IMR-90 (cell line): ENCODE measurements at places on chromosomes 3 and 15.

GRCh38 chr3:165404357-165405027 is 208.3 kb upstream of the SLITRK3 start:
- no peaks in the 10 kb centered on the region for H3K4me1 ChIP-seq
- H3K27me3 ChIP-seq = no peaks in the 10 kb centered on the region
- H3K4me3 ChIP-seq = no peak overlapping the region

DNA sequence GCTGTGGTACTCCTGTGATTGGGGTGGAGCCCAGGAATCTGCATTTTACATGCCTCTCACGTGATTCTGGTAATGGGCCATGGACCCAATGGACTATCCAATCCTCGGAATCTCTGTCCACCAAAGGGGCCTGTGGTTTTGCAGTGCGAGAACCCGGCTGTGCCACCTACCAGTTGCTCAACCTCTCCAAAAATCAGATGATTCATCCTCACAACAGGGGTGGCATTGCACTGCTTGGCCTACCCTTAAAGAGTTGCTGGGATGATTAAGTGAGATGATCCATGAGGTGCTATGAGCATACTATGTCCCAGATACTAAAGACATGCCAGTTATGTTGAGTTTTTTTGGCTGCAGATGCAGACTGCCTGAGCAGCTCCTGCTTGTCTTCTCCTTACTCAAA is 5.1 kb downstream of the ANP32A start:
- no peak for DNase-seq
- H3K4me1 ChIP-seq = peaks cover 19% of the 10 kb centered on the region
- no peaks in the 10 kb centered on the region for H3K27me3 ChIP-seq
- no peak overlapping the region for H3K4me3 ChIP-seq
- no peaks in the 10 kb centered on the region for H3K36me3 ChIP-seq

DNA sequence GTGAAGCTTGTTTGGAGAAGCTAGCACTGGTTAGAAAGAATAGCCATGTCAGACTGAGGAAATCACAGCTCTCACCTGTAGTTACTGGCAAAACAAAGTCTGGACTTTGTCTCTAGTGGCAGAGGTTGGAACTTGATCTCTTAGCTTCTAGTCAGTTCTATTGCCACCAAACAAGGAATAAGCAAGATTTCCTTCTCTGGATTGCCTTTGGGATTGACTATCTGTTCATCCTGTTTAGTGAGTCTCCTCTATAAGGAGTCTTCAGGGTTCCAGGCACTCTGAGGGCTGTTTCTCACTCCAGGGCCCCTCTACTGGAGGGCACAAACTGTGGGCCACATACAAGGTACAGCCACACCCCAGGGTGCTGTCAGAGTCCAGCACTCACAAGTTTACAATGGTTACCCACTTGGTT is 426.6 kb upstream of the THBS1 start:
- peaks cover 13% of the 10 kb centered on the region for H3K4me1 ChIP-seq
- H3K27me3 ChIP-seq = no peaks in the 10 kb centered on the region
- DNase-seq = no peak
- H3K27ac ChIP-seq = 0 out of 2 replicates have a peak overlapping the region, but pooled peaks have one; percentile 33
- no peaks in the 10 kb centered on the region for H3K36me3 ChIP-seq

DNA sequence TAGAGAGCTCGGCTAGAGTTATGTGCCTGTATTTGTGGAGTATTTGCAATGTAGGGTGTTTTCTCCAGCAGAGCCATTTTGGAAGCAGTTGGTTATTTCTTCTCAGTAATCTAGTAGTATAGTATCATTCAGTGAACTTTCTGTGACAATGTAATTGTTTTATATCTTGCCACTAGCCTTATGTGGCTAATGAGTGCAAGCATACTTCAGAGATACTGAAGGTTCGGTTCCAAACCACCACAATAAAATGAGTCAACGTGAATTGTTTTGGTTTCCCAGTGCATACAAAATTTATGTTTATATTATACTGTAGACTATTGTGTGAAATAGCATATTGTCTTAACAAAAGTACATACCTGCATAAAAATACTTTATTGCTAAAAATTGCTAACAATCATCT is 286.9 kb upstream of the TBL1XR1 start:
- H3K4me3 ChIP-seq = no peak overlapping the region
- H3K27ac ChIP-seq = no peak overlapping the region
- H3K4me1 ChIP-seq = peaks cover 2% of the 10 kb centered on the region
- no peaks in the 10 kb centered on the region for H3K27me3 ChIP-seq
- no peak for DNase-seq

DNA sequence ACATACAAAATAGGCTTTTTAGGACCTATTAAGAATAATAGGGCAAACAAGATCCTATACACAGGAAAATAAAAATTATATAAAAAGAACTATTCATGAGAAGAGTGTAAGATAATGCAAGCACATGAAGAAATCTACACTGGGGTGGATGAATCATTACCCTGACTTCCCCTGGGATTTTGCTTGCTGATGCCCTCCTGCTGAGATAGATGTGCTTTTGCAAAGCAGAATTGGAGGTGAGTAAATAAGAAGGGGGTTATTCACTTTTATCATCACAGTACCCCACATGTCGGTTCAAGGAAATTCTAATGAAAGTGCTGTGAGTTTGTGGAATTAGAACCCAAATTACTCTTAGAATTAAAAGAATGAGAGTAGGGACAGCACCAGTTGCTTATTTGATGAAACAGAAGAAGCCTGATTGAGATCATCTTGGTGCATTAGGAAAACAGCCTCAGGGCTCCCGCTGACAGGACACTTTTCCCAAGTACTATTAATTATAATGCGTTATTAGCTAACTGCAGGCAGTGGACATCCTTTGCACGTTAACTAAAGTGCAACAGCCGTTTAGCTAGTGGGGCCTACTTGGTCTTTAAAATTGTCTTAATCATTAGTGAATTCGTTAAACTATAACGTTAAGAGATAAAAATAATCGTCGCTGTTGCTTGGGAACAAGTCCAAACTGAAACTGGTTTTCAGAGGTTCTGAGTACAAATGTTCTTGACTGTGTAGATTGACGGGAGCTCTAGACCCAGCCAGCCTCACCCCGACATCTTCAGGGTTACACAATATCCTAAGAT is 48.4 kb downstream of the SLC2A2 start:
- H3K4me1 ChIP-seq = no peaks in the 10 kb centered on the region
- no peaks in the 10 kb centered on the region for H3K36me3 ChIP-seq
- DNase-seq = peak; percentile 23
- H3K27ac ChIP-seq = no peak overlapping the region
- H3K27me3 ChIP-seq = peaks cover 2% of the 10 kb centered on the region

DNA sequence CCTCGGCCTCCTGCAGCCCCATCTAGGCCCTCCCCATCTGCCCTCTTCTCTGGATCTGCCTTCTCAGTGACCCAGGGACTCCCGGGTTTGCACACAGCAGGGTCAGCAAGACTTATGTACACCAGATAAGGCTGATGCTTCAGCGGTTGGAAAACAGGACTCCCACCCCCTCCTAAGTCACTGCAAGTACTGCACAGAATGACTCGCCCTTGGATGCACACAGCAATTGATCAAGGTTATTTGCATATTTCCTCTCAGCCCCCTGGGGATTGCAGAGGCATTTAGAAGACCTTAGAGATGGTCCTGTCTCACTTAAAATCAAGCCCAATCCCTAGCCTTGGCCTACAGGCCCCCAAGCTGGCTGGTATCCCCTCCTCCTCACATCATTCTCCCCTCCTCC is 8.9 kb downstream of the ACAN start:
- no peak overlapping the region for H3K27ac ChIP-seq
- H3K27me3 ChIP-seq = peaks cover 11% of the 10 kb centered on the region
- no peak overlapping the region for H3K4me3 ChIP-seq
- H3K36me3 ChIP-seq = no peaks in the 10 kb centered on the region
- DNase-seq = no peak

DNA sequence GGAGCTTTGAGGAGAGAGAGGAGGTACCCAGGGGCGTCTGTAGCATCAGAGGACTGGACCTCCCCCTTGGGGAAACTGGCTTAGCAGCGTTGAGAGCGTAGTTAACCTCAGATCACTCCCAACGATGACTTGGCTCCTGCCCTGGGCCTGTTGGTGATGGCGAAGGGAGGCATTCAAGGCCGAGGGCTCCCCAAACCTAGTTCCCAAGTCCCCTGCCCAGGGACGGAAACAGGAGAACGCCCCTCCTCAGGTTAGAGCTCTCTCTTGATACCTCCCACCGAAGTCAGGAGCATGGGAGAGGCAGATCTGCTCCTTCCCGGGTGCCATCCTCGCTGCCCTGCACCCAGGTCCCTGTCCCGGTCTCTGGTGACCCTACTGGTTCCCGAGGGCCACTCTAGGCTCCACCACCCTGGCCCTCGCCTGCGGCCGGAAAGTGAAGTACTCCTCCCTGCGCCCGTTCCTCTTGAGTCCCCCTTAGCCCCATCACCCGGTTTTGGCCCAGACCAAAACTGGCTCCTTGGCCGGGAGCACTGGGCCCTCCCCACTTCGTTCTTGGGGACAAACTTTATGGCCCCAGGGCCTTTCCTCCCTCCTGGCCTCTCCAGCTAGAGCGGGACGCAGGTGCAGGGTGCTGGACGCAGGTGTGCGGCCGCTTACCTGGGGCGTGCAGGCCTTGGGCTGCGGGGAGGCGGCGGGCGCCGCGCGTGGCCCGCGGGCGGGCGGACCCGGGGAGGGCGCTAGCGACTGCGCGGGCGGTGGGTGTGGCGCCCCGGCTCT is 2.6 kb upstream of the SKOR1 start:
- peaks cover 92% of the 10 kb centered on the region for H3K27me3 ChIP-seq
- no peak for DNase-seq
- no peaks in the 10 kb centered on the region for H3K36me3 ChIP-seq
- no peak overlapping the region for H3K4me3 ChIP-seq

- DNase-seq = no peak
- H3K27ac ChIP-seq = no peak overlapping the region
- H3K4me1 ChIP-seq = no peaks in the 10 kb centered on the region
- H3K4me3 ChIP-seq = no peak overlapping the region
Observed at GRCh38 chr3:189602471-189602870, 28.7 kb upstream of the TP63 start.

DNA sequence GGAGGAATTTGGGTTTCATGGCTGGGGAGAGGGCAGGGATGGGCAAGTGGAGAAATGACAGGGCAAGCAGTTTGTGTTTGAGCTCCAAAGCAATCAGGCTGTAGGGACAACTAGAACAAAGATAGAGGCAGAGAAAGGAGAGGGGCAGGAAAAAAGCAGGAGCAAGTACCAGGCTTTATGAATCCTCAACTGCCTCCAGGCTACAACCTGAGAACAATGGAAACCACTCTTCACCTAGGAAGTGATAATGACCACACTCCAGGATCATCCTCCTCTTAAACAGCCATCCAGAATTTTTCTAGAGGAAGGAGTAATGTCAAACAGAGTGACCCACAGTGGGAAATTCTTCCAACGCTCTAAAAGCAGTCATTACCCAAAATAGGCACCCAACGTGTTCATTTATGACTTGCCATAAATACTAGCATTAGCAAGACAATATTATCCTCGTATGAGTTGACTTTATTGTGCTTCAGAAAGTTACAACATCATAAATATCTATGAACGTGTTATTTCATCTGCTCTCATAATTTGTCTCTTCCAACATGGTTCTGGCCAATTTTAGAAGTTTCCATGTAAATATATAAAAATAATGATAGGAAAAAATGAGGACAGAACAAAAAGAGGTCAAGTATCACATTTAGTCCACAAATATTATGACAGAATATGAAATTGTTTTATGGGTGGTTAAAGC is 50.5 kb downstream of the TNFAIP8L3 start:
- H3K4me3 ChIP-seq = no peak overlapping the region
- no peaks in the 10 kb centered on the region for H3K27me3 ChIP-seq
- no peak overlapping the region for H3K27ac ChIP-seq
- H3K36me3 ChIP-seq = no peaks in the 10 kb centered on the region

DNA sequence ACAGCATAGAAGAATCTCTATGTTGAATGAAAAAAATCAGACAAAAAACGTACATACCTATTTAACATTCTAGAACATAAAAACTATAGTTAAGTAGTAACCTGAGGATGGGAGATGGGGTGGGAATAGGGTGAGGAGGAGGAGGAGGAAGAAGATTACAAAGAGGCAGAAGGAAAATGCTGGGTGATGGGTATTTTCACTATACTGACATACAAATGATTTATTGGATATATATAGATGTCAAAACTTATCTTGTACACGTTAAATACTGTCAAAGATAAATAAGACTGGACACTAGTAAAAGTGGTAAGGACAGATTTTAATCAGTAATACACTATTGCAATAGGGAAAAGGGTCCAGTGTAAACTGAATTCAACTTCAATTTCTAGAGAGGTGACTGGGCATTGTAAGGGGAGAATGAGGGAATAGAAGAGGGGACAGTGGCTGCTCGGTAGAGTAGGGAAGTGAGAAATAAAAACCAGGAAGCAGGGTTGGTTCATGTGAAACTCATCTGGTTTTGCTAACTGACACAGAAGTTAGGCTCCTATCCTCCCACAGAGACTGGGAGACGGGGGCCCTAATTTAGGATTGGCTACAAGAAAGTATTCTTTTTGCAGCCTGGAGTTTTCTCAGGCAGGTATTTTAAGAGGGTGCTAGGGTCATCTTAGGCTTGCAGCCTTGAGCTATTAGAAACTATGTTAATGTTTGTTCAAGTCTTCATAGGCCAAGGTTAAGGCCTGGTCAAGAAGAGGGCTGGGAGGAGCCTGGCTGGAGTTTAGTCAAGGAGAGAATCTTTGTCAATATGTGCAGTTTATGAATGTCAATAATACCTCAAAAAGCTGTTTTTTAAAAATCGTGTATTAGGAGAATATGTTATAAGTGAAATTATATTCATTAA is 15.0 kb upstream of the C15orf61 start:
- no peaks in the 10 kb centered on the region for H3K27me3 ChIP-seq
- no peak overlapping the region for H3K4me3 ChIP-seq
- H3K27ac ChIP-seq = no peak overlapping the region

- H3K4me3 ChIP-seq = no peak overlapping the region
- H3K4me1 ChIP-seq = peaks cover 17% of the 10 kb centered on the region
- H3K36me3 ChIP-seq = no peaks in the 10 kb centered on the region
- H3K27ac ChIP-seq = no peak overlapping the region
- H3K27me3 ChIP-seq = 0 out of 2 replicates have a peak, but pooled peaks cover 2% of the 10 kb centered on the region
Observed at GRCh38 chr15:60763688-60764087, 284.7 kb upstream of the ICE2 start.

GRCh38 chr15:68213991-68214837 is 9.1 kb upstream of the CALML4 start:
- peaks cover 3% of the 10 kb centered on the region; the same call in 1 of the 2 replicates for H3K4me1 ChIP-seq
- H3K36me3 ChIP-seq = no peaks in the 10 kb centered on the region; the same call in 1 of the 2 replicates
- H3K4me3 ChIP-seq = no peak overlapping the region
- H3K27me3 ChIP-seq = no peaks in the 10 kb centered on the region
- no peak overlapping the region for H3K27ac ChIP-seq

- peak; percentile 78 for DNase-seq
- no peaks in the 10 kb centered on the region for H3K36me3 ChIP-seq
- no peak overlapping the region for H3K27ac ChIP-seq
- H3K27me3 ChIP-seq = peaks cover 13% of the 10 kb centered on the region
- H3K4me1 ChIP-seq = no peaks in the 10 kb centered on the region
Observed at GRCh38 chr3:114213627-114214541, 23.5 kb downstream of the ZNF80 start.

- H3K4me3 ChIP-seq = no peak overlapping the region
- H3K27me3 ChIP-seq = no peaks in the 10 kb centered on the region
- H3K4me1 ChIP-seq = no peaks in the 10 kb centered on the region
- H3K27ac ChIP-seq = no peak overlapping the region
- no peak for DNase-seq
Observed at GRCh38 chr3:20563251-20563650, 377.2 kb upstream of the SGO1 start.

- no peaks in the 10 kb centered on the region; the same call in 1 of the 2 replicates for H3K27me3 ChIP-seq
- H3K4me3 ChIP-seq = no peak overlapping the region
- no peak for DNase-seq
- no peak overlapping the region for H3K27ac ChIP-seq
- no peaks in the 10 kb centered on the region for H3K36me3 ChIP-seq
- H3K4me1 ChIP-seq = no peaks in the 10 kb centered on the region
Observed at GRCh38 chr3:170941551-170941950, 33.1 kb upstream of the EIF5A2 start.

GRCh38 chr3:196617256-196617655 is 22.2 kb upstream of the NRROS start:
- H3K27me3 ChIP-seq = no peaks in the 10 kb centered on the region
- no peak overlapping the region for H3K4me3 ChIP-seq
- DNase-seq = no peak
- H3K4me1 ChIP-seq = no peaks in the 10 kb centered on the region
- H3K27ac ChIP-seq = no peak overlapping the region
- no peaks in the 10 kb centered on the region for H3K36me3 ChIP-seq
